Fibroblast of skin of left biceps (primary cell): ENCODE measurements at places on chromosomes 5 and 9.

DNA sequence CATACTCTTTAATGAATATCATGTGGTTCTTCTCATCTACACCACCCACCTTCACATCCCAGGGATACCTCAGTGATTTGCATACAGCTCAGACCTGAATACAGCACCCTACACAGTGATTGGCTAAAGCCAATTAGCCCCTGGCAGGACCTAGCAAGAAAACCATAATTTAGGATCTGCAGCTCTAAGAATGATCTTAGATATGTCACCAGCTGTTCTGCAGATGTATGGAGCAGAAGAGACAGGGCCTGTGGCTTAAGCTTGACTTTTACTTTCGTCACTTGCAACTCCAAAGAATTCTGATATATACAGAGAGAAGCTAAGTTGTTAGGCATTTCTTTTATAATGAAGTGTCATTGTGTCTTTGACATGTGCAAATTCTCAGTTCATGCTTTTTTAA, 483.2 kb upstream of the C9orf72 start:
- no peak for DNase-seq

- DNase-seq: no peak
Measured at GRCh38 chr5:144453753-144454152, 283.1 kb downstream of the KCTD16 start.

DNA sequence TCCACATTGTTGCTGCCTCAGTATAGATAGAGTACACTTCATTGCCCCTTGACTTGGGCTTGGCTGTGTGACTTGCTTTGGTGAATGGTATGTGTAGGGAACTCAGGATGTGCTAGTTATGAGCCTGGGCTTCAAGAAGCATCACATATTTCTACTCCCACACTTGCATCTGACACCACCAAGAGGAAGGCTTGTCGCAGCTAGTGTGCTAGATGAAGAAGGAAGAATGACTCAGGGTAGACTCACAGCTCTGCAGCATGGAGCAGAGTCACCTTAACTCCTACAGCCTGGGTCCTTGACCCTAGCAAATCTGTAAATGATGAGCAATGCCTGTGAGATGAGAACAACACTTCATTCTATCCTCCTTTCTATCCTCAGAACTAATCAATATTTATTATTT, 261.8 kb downstream of the ASTN2 start:
- DNase-seq: no peak

DNA sequence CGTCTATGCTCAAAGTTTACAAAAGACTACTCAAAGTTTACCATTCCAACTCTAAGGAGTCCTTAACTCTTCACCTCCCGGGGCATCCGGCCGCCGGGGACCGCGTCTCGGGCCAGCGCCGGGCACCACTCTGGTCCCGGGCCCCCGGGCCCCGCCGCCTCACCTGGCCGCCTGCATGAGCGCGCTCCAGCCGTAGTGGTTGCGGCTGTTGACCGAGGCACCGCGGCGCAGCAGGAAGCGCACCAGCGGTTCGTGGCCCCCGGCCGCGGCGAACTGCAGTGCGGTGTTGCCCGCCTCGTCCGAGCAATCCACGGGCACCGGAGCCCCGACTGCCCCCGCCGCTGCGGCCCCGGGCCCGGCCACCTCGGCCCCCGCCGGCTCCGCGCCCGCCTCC, 388 bp downstream of the ANKS6 start:
- DNase-seq: no peak

DNA sequence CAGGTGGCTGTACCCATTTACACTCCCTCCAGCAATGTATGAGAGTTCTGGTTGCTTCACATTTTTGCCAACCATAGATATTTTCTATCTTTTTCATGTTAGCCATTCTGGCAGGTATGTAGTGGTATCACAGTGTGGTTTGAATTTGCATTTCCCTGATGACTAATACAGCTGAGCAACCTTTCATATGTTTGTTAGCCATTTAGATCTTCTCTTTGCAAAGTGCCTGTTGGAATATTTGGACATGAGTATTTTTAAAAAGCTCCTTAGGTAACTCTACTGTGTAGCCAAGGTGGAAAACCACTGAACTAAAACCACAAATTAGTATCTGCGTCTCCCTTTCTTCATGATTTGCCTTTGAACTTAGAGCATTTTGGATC, 31.9 kb downstream of the IRF1 start:
- DNase-seq: no peak

- no peak for DNase-seq
Measured at GRCh38 chr9:115138151-115138550, 20.2 kb upstream of the TNC start.

GRCh38 chr5:175060257-175060656, 335.9 kb downstream of the MSX2 start:
- DNase-seq: no peak

- no peak for DNase-seq
Measured at GRCh38 chr9:94926431-94926800, 199.9 kb downstream of the AOPEP start.

DNA sequence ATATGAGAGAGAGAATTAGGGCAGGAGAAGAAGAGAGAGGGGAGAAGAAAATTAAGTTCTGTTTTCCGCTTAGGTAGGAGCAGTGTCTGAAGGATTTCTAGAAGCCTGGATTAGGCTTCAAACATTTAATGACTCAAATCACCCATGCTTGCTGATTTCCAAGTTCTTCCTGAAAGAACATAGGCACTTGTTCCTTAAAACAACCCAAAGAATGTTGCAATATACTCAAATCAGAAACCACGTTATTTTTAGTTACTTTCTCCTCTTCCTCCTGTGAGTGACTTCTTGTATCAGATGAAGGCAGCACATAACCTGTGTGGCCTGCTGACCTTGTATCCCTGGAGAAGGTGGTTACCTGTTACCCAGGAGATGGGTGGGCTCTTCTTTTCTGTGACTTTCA, 351.5 kb upstream of the KLF4 start:
- DNase-seq: no peak

DNA sequence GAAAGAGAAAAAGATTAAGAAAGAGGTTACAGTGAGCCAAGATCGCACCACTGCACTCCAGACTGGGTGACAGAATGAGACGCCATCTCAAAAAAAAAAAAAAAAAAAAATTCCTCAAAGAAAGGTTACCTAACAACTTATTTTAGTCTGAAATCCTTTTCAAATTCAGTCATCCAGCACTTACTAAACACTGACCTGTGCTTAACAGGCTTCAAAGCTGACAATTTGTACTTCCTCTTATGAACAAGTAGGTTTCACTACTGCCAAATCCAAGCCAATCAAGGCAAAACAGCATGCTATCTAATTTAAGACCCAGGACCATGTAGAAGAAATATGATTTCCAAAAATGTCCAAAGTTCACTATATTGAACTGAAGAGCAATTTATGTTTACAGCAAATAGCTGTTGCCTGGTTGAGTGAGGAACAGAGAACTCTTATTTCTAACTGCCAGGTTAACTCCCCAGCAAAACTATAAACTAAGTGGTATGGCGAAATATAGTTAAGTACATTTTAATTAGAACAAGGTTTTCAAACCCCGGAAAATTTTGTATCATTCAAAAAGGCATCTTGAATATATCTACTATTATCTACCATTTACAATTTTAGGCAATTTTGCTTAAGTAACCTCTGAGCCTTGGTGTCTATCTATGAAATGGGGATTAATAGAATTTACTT, 13.4 kb downstream of the PWWP2A start:
- DNase-seq: no peak
